ENCODE measurements at places on chromosomes 7 and 10.

- no peak for DNase-seq
Observed at GRCh38 chr7:131602304-131602993, 46.0 kb upstream of the PODXL start.

DNA sequence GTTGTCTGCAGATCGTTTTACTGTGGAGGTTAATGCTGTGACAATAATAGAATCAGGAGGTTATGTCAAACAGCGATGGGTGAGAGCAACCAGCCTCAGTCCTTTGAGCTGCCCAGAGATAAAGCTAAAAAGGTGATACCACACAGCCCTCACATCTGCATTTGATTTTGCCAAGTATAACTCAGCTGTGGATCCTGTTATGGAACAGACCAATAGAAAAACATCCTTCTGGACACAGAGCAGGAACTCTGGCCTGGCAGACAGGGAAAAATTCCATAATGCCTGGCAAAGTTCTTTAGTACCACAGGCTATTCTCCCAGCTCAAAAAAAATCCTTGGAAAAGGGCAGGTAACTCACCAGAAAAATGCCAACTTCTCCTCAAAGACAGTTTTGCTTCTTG, 87.1 kb upstream of the PDLIM1 start:
- no peak for DNase-seq

GRCh38 chr10:24891823-24892222, 60.6 kb downstream of the PRTFDC1 start:
- DNase-seq = no peak

DNA sequence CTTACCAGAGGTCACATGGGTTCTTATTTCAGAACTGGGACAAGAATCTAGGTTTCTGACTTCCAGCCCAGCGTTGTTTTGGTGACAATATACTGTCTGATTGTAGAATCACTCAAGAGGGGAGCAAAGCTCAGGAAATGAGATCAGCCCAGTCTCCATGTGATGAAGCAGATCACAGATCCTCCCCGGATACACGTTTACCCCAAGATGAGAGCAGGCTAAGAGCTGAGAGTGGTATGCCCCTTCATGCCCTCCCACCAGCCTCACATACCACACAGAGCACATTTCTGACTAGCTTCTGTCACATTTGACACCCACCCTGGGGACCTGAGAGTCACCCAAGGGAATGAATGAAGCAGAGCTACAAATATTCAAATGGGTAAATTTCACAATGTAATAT, 27.1 kb upstream of the PRKCQ start:
- DNase-seq = no peak

- DNase-seq = no peak
Observed at GRCh38 chr10:74255888-74256357, 104.9 kb downstream of the ADK start.

- no peak for DNase-seq
Observed at GRCh38 chr10:24722131-24722675, 1.5 kb downstream of the ARHGAP21 start.

- DNase-seq = no peak
Observed at GRCh38 chr10:52635651-52636050, 136.9 kb downstream of the MBL2 start.

- no peak for DNase-seq
Observed at GRCh38 chr7:78703391-78703790, 750.1 kb downstream of the MAGI2 start.

DNA sequence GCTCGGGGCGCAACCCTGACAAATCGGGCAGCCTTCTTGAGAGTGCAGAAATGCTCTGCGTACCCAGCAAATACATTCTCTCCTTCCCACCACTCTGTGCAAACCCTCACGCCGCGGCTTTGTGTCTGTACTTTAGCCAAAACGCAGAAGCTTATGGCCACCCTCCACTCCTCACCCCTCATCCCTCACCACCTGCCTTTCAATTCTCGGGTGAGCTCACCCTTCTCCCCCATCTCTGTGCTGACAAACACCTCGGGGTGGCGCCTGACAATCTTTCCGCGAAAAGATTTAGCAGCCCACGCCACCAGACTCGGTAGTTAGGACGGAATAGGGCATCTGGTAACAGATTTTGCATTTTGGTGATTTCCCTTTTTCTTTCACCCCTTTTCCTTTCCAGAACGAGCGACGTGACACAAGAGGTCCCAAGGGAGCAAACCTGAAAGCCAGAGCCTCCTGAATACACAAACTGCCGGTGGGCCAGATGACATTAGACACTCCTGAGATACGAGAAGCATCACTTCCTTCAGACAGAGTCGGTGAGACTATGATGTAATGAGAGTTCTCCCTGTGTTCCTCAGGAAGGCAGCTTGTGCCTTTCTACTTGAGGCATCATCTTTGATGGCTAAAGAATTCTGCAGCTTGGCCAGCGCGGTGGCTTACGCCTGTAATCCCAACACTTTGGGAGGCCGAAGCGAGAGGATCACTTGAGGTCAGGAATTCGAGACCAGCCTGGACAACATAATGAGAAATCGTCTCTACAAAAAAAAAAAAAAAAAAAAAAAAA, 671 bp upstream of the ATAD1 start:
- no peak for DNase-seq

DNA sequence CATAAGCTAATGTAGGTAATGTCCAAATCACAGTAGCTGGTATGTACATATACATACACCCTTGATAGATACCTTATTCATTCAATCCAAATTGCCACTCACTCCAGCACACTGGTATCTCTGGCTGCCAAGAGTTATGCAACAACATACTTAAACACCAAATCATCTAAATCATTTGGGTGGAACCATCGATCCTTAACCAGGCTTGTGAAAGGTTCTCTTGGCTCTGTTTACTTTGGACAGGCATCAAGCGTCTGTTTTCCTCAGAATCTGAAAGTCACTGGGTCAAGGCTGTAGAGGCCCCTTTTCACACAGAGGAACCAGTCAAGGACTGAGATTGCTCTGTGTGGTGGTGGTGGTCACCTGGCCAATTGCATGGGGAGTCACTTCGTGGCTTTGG, 24.6 kb downstream of the JAZF1 start:
- no peak for DNase-seq

DNA sequence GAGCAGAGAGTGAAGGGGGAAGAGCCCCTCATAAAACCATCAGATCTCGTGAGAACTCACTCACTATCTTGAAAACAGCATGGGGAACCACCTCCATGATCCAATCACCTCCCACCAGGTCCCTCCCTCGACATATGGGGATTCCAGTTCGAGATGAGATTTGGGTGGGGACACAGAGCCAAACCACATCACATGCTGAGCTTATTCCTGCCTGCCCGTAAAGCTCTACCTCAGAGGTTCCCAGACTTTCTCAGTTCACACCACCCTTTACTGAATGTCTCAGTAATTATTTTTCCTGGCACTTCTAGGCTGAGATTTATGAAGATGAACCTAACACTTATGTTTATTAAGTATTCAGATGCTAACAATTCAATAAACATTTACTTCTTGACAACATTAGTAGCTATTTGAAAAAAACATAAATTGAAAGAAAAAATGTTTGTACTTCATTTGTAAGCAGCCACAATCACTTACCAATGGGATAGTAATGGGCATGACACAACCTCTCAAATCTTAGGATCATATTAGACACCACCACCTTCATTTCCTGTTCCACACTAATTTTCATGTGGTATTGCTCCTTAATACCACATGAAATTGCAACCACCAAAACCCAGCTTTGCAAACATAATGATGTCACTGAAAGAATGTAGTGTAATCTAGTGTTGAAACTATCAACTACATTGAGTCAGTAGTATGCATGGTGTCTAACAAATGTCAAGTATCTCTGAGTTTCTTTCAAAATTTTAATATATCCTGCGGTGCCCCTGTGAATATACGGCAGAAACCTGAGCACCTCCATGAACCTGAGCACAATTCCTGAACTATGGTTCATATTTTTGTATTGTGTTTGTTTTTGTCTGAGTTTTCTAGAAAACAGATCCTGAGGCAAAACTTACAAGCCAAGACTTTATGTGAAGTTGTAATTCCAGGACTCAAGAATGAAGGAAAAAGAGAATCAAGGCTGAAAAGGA, 4.5 kb upstream of the DGKI start:
- DNase-seq = no peak

GRCh38 chr7:29189743-29190201, 4.8 kb upstream of the CHN2 start:
- DNase-seq = peak; percentile 91

DNA sequence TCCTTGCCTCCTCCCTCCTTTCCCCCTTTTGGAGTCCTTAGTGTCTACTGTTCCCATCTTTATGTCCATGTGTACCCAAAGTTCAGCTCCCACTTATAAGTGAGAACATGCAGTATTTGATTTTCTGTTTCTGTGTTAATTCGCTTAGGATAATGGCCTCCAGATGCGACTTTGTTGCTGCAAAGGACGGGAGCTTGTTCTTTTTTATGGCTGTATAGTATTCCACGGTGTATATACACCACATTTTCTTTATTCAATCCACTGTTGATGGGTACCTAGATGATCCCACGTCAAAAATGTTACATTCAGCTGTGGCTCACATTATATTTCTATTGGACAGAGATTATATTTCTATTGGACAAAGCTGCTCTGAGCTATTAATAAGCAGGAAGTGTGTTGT, 24.4 kb upstream of the SEPHS1 start:
- no peak for DNase-seq

GRCh38 chr7:82406937-82407336, 36.6 kb downstream of the CACNA2D1 start:
- no peak for DNase-seq

DNA sequence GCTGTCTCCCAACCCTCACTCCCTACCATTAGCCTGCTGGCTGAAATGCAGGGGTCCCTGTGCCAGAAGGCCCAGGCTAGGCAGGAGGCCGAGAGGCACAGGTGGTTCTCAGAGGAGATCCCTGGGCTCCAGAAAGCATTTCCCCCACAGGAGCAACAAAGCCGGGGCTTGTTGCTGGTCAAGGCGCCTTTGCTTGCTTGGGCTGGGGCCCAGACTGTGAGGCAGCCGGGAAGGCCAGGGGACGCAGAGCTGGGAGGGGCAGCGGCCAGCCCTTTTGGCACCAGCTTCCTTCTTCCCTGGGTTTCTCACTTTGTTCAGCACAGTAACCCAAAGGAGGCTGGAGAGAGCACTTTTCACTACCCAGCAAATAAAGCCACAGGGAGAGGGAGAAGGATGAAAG, 48.6 kb downstream of the FBXW4 start:
- DNase-seq = no peak

- no peak for DNase-seq
Observed at GRCh38 chr10:129847741-129848483, 116.2 kb downstream of the EBF3 start.

GRCh38 chr7:115475761-115476385, 554.0 kb downstream of the MDFIC start:
- no peak for DNase-seq

Measured in iPS DF 19.7 (cell line).